ENCODE measurements at places on chromosomes 5 and 9.

GRCh38 chr5:139600336-139600949 is 39.3 kb downstream of the UBE2D2 start:
- no peak for DNase-seq

DNA sequence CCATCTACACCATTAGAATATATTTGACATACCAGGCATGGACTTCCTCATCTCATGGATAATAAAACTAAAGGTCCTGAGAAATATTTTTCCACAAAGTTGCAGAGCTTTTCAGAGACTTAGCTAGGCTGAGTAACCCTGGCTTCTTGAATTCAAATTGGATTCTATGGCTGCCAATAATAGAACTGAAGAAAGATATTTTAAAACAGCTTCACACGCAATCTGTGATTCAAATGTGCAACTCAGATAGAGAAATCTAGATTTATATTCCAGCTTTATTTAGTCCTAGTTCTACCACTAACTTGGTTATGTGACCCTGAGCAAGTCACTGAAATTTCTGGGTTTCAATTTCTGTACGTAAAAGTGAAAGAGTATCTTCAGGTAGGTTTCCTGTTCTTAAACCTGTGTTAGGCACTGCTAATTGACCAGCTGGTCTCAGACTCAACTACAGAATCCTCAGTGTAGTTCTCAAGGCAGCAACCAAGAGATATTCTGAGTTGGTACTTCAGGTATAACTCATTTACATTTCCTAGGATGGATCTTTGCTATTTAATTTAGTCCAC is 235.3 kb downstream of the GABRB2 start:
- DNase-seq = no peak

- DNase-seq = no peak
Observed at GRCh38 chr5:173230690-173231380, 4.2 kb downstream of the NKX2-5 start.

DNA sequence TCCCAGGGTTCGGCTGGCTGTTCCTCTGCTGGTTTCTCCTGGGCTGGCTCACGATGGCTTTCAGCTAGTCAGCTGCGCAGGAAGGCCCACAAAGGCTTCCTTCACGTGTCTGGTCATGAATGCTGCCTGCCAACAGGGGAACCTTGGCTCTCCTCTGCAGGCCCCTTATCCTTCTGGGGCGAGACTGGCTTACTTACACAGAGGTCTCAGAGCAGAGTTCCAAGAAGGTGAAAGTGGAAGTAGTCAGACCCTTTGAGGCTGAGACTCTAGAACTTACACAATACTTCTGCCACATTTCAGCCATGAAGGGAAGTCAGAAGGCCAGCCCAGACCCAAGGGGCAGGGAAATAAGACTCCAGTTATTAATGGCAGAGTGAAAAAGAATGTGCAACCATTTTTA is 99.5 kb downstream of the LHFPL2 start:
- DNase-seq = no peak

DNA sequence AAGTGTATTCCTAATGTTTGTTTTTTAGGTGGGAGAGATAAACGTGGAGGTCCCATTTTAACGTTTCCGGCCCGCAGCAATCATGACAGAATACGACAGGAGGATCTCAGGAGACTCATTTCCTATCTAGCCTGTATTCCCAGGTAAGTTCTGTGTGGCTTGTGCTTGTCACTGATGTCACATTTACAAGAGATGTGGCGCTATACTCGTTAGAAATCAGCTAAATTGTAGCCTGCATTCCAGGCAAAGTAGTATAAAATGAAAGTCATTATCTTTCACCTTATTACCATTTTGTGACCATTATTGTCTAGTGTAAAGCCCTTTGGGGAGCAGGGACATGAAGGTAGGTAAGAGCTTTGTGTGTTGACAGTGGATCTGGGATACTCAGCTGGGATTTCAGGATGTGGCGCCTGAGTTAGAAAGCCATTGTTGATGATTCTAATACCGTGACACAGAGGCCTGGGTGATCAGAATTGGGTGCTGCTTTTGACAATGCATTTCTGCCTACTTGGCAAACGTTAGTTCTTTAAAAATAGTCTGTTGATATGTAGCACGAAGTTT is 137.2 kb downstream of the TRIO start:
- no peak for DNase-seq

DNA sequence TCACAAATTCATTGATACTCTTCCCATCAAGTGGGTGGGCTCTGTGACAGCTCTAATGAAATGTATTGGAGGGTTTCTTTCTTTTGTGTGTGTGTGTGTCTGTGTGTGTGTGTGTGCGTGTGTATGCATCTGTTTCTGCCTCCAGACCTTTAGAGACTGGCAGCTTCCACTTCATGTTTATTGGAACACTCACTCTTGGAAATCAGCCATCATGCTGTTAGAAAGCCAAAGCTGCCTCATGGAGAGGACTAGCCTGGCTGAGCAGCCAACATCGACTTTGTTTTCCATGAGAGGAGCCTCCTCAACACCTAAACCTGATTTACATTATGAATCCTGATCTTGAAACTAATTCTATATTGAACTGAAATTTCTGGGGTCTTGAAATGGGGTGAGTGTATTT is 128.5 kb upstream of the FAM174A start:
- no peak for DNase-seq

- no peak for DNase-seq
Observed at GRCh38 chr5:59041355-59041754, 458.5 kb downstream of the RAB3C start.

DNA sequence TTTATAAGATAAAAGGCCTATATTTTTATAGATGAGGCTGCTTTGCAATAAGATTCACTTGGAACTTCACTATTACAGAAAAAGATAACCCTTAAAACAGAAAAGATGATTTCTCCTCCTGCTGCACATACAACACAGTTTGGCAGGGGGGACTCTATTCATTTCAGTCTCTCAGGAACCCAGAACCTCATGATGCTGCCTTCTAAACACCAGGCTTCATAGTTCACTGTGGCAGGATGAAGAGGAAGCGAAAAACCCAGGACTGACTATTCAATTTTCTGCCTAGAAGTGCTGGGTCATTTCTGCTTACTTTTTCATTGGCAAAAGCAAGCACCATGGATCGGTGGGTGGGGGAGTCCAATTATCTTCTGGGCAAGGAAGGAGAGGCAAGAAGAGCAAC is 179.5 kb downstream of the NTRK2 start:
- no peak for DNase-seq

All from stimulated activated CD8-positive, alpha-beta memory T cell treated with anti-CD3 and anti-CD28 coated beads, Interleukin-4, amount 100 ng/mL, for 4 hours (primary cell).